ENCODE measurements at places on chromosomes 3 and 15.

GRCh38 chr15:39535466-39535865, 45.4 kb upstream of the THBS1 start:
- no peak for DNase-seq

DNA sequence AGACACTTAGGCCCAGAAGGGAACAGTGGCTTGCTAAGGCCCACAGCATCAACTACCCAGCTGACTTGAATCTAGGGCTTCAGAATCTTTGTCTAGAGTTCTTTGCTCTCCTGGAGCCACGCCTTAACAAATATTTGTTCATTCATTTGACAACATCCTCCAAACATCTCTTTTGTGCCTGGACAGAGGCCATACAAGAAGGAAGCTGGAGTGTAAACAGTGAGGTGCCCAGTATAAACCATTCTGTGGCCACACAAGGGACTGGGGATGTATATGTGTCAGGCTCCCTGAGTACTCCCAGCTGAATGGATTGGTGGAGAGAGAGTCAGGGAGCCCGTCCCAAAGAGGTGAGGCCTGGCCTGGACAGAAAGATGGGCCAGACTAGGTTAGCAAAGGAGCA, 3.4 kb downstream of the CIB2 start:
- DNase-seq = no peak

- DNase-seq = no peak
Measured at GRCh38 chr3:177474652-177475355, 277.5 kb upstream of the TBL1XR1 start.

DNA sequence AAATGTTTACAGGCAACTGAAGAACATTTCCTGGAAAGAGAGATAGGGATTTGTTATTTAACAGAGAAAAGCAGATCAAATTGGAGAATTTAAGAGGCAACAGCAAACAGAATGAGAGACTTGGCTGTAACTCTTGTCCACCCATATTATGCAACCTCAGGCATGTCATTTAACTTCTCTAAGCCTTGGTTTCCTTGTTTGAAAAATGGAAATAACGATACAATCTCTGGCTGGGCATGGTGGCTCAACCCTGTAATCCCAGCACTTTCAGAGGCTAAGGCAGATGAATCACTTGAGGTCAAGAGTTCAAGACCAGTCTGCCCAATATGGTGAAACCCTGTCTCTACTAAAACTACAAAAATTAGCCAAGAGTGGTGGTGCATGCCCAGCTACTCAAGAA, 23.7 kb downstream of the ARRDC4 start:
- DNase-seq = no peak

DNA sequence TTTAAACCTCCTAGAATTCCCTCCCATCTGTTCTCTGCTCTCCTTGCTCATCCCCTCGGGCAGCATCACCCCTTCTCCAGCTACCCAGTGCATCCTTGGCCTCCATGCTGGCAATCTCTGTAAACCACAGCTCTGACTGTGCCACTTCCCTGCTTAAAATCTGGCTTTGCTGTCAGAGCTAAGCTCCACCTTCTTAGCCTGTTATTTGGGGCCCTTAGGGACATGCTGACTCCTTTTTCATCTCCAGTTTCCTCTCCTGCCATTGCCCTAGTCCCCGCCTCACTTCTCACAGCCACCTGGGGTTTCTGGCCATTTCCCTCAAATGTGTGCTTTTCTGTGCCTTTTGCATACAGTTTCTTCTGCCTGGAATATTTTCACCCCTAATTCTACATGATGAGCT, 5.7 kb downstream of the SLC6A20 start:
- DNase-seq = no peak

DNA sequence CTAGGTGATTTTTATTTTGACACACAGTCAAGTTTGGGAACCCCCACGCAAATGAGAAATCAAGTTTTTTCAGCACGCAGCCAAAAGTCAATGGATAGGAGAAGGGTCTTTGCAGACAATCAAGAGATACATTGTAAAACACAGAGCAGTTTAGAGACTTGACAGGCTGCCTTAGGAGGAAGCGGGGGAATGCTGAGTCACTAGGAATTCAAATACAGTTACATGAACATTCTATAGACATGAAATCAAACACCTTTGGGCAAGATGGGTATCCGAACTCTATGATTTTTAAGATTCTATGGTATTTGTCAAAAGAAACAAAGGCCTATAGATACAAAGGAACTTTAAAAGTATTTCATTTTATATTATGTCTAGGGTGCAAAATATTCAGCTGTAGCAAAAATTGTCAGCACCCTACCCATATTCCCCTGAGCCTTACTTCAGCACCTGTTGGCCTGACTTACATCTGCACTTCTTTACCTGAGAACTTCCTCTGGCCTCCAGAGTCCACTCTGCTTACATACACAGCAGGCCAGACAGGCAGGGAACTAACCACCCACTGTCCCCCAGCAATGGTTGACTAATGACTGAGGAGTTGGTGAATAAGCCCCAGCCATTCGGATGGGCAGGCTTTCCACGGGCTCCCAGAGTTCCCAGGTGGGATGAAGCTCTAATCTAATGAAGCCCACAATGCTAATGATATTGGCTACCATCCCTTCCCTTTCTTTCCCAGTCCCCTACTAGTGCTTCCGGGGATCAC, 289.3 kb upstream of the RORA start:
- no peak for DNase-seq

DNA sequence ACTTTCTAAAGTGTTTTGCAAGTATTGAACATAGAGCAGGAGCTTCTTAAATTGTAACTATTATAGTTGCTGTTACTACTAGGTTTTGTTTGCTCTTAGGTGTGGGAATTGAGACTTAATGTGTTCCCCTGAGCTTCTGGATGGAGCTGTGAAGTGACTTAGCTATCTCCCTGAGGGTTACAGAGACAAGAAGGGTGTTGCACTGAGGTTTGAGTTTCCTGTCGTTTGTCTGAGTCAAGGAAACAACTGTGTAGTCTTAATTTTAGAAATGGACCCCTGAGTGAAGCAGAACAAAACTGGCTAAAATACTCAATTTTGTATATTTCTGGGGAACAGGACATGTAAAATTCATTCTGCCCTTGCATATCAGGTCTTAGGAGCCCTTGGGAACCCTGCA, 20.4 kb downstream of the TTC21A start:
- DNase-seq = no peak

DNA sequence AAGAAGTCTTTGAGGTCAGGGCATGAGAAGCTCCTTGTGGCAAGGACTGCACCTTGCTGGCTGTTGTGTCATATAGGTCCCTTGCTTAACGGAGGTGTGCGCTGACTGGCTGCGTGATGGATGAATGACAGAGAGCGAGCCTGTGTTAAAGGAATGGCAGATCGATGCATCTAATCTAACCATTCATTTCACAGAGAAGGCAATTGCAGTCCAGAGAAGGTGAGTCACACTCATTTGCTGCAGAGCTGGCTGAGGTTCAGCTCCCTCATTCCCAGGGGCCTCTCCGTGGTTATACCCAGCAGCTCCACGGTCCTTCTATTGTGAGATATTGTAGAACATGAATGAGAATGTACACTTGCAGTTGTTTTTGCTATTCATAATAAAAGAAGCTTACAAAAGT, 289.3 kb downstream of the EPHB1 start:
- no peak for DNase-seq
